Naive thymus-derived CD8-positive, alpha-beta T cell (primary cell): ENCODE measurements at places on chromosomes 12 and 14. TPM values are rescaled to one million over a fixed set of nuclear protein-coding genes. Genes with fewer than 3 reads are reported as not detected.

ANO2 gene
- total RNA-seq = not detected

MSRB3 gene
- not detected for total RNA-seq

PIWIL1 gene
- not detected for total RNA-seq

BCL2L14 gene
- not detected for total RNA-seq

KCNJ8 gene
- total RNA-seq = not detected

PRR4 gene
- total RNA-seq = 1.8 TPM

MLXIP gene
- 162 TPM for total RNA-seq

KERA gene
- not detected for total RNA-seq

POTEG gene
- total RNA-seq = not detected

SMOC1 gene
- total RNA-seq = not detected

LPCAT3 gene
- total RNA-seq = 17.0 TPM

SLIRP gene
- 55.0 TPM for total RNA-seq

DNA sequence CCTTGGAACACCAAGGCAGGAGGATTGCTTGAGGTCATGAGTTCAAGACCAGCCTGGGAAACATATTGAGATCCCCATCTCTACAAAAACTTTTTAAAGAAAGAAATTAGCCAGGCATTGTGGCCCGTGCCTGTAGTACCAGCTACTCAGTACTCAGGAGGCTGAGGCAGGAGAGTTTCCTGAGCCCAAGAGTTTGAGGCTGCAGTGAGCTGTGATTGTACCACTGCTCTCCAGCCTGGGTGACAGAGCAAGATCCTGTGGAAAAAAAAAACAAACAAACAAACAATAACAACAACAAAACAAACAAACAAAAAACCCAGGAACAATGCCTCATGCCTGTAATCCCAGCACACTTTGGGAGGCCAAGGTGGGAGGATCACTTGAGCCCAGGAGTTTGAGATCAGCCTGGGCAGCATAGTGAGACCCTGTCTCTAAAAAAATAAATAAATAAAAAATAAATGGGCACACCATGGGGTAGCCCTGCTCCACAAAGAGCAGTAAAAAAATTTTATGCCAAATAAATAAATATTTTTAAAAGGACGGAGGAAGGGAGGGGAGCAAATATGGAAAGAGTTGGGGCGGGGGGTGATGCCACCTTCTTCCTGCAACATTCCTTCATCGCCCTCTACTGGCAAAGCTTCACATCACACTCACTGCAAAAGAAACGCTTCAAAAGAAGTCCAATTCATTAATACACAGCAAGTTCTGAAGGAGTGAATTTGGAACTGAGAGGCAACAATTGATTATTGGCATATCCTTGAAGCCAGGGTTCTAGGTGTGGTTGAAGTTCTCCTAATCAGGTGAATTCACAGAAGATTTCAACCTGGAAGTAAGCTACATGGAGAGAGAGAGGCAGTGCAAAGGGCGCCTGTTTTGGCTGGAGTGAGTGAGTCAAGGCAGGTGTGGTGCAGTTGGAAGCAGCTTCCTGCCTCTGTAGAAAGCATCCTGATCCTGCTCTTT lies 8.8 kb upstream of the GNPTAB start:
- peak; percentile 71 for DNase-seq

DNA sequence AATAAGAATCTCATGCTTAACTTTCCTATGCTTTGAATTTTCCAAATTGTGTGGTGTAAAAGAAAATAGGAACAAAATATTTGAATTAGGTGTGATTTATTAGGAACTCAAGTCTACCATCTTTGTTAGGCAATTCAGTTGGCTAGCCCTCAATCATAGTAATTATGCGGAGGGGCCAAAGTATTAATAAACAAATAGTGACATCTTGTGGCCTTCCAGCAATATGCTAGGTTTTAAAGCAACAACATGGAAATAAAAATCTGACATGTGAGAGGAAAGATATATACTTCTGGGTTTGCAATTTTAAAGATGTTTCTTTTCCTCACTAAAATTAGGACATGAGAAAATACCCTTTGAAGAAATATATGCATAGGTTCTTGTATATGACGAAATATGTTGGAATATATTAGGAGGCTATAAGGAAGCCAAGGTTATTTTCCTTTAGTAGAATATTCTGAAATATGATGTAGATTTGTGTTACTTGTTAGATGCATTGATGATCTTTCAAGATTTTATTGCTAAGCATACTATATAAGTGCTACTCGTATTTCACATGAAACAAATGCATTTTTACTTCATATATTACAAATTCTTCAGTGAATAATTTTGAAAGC lies 200.4 kb downstream of the PTPRO start:
- no peak for DNase-seq

DNA sequence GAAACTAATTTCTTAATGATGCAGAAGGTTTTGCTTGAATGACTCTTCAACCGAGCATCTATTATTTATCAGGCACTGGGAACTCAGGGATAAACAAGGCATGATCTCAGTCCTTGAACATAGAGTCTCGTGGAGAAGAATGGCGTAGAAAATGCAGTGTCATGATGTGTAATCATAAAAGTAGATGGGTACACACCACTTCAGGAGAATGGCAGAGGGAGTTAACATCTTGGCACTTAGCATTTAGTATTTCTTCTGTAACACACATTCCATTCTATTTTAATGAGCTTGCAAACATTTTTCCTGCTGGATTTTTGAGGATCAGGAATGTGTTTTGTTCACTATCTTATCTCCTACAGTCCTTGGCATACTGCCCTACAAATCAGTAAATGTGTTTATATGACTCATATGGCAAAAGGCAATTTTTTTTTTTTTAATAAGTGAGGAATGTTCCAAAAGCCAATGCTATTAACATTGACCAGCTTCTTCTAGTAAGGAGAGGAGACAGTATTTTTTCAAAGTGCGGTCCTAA lies 3.8 kb downstream of the TXNRD1 start:
- DNase-seq = no peak

DNA sequence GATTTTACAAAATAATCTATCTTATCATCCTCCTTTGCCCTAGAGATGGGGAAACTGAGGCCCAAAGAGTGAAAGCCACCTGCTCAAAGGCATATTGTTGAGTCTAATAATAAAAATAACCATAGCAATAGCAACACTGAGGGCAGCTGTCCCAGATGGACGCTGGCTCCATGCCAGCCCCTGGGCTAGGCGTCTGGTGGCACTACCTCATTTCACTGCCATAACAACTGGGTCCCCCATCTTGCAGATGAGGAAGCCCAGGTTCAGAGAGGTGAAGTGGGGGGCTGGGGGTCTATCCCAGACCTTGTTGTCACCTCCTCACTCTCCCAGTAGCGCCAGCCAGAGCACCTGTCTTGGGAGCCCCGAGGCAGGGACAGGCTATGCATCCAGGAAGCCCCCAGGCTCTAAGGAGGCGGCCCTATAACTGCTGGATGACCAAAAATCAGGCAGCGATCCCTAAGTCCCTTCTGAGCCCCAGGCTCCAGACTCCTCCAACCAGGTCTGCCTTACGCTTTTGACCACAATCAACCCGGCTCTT lies 12.8 kb downstream of the BDKRB2 start:
- DNase-seq = no peak

GRCh38 chr12:132064631-132065030 lies 79.5 kb downstream of the DDX51 start:
- no peak for DNase-seq

- peak; percentile 49 for DNase-seq
Observed at GRCh38 chr12:1634590-1635191, 5.7 kb downstream of the WNT5B start.

GRCh38 chr14:24349742-24350141 lies 10.0 kb upstream of the RIPK3 start:
- no peak for DNase-seq

- DNase-seq = no peak
Observed at GRCh38 chr14:51242545-51243490, 2.8 kb downstream of the TMX1 start.

DNA sequence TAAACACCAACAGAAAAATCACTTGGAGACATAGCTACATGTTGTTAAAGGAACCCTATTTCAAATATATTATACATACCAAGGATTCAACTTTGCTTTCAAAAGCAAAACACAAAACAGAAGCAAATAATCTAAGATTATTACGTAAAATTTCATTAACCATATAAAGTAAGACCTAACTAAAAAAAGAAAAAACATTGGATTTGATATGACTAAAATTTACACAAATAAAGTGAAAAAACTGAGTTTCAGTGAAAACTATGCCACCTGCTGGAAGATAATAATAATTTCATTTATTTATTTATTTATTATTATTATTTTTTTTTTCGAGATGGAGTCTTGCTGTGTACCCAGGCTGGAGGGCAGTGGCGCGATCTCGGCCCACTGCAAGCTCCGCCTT lies 45.2 kb downstream of the WDHD1 start:
- no peak for DNase-seq

DNA sequence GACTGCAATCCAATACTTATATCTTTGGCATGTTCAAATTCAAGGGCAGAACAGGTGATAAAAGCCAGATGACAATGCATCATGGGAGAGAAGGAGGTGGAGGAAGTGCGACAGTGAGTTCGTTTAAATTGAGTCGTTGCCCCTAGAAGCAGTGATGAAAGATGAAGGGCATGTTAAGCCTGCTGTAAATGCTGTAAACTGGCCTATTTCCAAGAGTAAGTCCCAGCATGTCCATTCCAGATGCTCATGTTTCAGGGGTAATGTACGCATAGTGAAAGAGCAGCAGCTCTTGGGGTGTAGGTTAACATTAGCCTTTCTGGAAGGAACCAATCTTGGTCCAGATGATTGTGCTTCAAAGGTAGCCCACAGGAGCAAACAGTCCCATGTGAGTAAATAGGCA lies 97.1 kb downstream of the C2CD5 start:
- DNase-seq = no peak

DNA sequence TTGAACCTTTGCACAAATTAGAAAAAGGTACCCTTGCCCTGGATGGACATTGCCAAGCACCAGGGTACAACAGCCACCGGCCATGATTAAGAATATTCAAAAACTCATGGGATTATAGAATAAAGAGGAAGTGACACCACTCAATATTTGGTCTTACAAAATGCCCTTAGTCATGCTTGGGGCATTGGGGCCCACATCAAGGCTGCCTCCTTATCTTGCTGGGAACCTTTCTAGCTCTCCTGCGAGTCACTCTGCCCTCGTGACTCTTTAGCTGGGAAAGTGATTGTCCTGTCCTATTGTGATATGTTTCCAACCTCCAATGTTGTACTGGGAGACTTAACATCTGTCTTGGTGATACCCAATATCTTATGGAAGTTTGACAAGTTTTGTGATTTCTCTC lies 57.8 kb downstream of the GTF2A1 start:
- DNase-seq = no peak

DNA sequence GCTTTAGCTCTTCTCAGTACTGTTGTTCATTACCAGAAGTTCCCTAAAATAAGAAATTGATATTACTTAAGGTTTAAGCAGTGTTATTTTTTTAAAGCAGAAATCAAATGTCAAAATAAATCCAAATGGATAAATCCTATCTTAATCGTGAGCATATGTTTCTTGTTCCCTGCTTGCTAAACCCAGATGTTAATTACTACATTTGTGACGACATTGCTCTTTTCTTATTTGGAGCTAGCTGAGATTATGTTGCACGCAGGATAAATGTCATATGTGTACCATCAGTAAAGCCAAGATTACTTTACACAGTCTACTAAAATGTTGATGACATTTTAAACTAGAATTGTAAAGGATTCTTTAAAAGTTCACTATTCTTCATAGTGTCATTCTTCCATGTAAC lies 157.5 kb downstream of the PLCZ1 start:
- no peak for DNase-seq

DNA sequence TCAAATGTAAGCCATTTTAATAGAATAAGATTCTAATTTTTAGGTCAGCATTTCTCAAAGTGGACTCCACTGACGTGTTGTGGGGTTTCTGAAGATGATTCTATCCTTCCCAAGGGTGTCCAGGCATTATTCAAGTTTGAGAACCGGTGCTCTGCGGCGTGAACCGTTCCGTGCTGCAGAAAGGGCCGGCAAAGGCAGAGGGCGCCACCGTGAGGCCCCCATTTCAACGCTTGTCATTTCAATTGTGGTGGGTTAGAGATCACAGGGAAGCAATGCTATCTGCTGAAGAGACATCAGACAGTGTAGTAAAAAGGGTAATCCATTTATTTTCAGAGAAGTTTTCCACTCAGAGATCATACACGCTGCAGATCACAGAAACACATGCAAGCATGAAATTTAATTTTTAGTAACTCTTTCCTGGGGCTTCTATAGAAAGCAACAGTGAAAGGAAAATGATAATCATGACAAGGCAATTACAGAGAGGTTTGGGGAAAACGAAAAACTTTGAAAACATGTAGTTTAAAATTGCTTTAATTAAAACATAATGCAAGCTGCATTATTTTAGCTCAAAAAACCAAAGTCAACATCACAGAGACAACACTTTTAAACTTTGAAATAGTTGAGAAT lies 201.7 kb downstream of the EXOC5 start:
- DNase-seq = no peak

- DNase-seq = no peak
Observed at GRCh38 chr12:125402874-125403789, 337.9 kb downstream of the AACS start.

GRCh38 chr12:56637621-56638020 lies 7.5 kb upstream of the BAZ2A start:
- no peak for DNase-seq

DNA sequence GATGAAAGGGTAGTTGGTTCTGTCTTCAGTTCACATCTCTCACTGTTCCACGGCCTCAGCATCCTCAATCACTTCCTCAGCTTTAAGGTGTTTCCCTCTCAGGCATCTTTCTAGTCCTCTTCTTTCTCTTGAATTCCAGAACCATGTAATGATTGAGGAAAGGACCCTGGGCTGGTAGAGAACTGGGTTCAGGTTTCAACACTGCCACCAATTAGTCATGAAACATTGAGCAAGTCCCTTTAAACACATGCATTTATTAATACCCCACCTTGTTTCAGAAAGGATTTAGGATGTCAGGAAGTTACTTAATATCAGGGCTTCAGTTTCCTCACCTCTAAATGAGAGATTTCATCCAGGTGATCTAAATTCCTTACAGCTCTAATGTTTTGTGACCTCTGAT lies 7.2 kb downstream of the DMAC2L start:
- DNase-seq = no peak

GRCh38 chr14:32286602-32287001 lies 42.5 kb upstream of the AKAP6 start:
- DNase-seq = no peak

- no peak for DNase-seq
Observed at GRCh38 chr14:105064721-105065143, 498 bp downstream of the GPR132 start.

DNA sequence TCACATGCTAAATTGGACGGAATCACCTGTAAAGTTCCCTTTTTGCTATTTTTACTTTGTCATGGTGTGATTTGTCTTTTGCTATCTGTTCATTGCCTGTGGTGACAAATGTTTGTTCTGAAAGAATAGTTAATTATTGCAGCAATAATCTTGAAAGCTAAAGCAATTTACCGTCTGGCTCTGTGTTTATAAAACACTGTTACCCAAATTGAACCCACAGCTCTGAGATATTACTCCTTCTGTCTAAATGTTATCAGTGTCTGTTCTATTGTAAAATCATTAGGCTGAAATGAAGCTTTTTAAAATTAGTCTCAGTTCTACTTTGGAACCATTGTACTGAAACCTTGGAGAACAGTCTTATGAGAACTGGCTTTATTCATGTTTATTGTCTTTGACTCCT lies 42.5 kb downstream of the TMX1 start:
- DNase-seq = no peak

- DNase-seq = no peak
Observed at GRCh38 chr14:89188492-89188891, 228.5 kb downstream of the FOXN3 start.

- no peak for DNase-seq
Observed at GRCh38 chr12:130719263-130719859, 3.3 kb upstream of the RIMBP2 start.
